ENCODE measurements at places on chromosomes 11 and 22.

- no peak for DNase-seq
Observed at GRCh38 chr11:119744577-119744976, 15.6 kb upstream of the NECTIN1 start.

- DNase-seq = no peak
Observed at GRCh38 chr11:100240025-100240539, 447.0 kb upstream of the ARHGAP42 start.

GRCh38 chr11:76640501-76640900, 30.0 kb downstream of the LRRC32 start:
- DNase-seq = no peak

- DNase-seq = no peak
Observed at GRCh38 chr11:65891219-65892136, 1.0 kb downstream of the CCDC85B start.

DNA sequence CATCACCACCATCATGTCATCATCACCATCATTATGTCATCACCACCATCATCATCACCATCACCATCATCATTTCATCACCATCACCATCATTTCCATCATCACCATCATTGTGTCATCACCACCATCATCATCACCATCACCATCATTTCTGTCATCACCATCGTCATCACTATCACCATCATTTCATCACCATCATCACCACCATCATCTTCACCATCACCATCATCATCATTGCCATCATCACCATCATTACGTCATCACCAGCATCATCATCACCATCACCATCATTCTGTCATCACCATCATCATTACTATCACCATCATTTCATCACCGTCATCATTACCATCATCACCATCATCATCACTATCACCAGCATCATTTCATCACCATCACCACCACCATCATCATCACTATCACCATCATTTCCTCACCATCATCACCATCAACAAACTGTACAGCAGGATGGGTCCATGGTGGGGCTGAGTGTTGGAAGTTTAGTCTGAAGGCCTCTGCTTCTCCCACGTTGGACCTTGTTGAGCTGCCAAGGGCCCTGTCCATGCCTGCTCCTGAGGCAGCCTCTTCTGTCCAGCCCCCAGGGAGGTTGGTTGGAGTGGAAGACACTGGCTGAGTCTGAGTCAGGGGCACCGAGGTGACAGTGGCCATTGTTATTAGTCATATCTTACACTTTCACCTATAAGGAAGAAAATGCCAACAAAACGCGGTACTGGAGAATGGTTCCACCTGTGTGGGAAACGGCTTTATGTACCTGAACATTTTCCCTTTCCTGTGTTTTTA, 247.1 kb downstream of the TBC1D22A start:
- DNase-seq = no peak

GRCh38 chr11:662689-663274, 25.7 kb downstream of the DRD4 start:
- DNase-seq = no peak

- no peak for DNase-seq
Observed at GRCh38 chr22:28922540-28923244, 39.3 kb downstream of the ZNRF3 start.

- DNase-seq = no peak
Observed at GRCh38 chr11:64919627-64920026, 2.6 kb upstream of the ATG2A start.

DNA sequence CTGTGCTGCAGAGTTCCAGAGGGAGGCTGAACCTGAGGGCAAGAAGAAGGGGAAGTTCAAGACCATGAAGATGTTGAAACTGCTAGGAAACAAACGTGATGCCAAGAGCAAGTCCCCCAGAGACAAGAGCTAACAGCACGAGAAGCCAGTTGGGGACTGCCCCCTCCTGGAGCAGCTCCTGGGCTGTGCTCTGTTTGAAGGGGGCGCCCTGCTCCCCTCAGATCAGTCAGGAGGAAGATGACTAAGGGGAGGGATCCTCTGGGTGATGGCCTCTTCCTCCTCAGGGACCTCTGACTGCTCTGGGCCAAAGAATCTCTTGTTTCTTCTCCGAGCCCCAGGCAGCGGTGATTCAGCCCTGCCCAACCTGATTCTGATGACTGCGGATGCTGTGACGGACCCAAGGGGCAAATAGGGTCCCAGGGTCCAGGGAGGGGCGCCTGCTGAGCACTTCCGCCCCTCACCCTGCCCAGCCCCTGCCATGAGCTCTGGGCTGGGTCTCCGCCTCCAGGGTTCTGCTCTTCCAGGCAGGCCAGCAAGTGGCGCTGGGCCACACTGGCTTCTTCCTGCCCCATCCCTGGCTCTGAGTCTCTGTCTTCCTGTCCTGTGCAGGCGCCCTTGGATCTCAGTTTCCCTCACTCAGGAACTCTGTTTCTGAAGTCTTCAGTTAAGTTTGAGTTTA, 12.6 kb downstream of the C22orf23 start:
- DNase-seq = no peak

- DNase-seq = no peak
Observed at GRCh38 chr11:109416601-109417000, 5.4 kb upstream of the C11orf87 start.

- DNase-seq = peak; percentile 15
Observed at GRCh38 chr22:31344578-31345330, 1.4 kb downstream of the PATZ1 start.

- DNase-seq = no peak
Observed at GRCh38 chr11:83364500-83365045, 78.4 kb upstream of the CCDC90B start.

GRCh38 chr11:112410325-112410724, 149.7 kb upstream of the PLET1 start:
- DNase-seq = no peak

- DNase-seq = no peak
Observed at GRCh38 chr11:7577291-7578190, 63.7 kb downstream of the PPFIBP2 start.

- DNase-seq = no peak
Observed at GRCh38 chr22:46575911-46576555, 38.6 kb upstream of the CELSR1 start.

GRCh38 chr11:14258221-14258935, 100.6 kb downstream of the RRAS2 start:
- no peak for DNase-seq

DNA sequence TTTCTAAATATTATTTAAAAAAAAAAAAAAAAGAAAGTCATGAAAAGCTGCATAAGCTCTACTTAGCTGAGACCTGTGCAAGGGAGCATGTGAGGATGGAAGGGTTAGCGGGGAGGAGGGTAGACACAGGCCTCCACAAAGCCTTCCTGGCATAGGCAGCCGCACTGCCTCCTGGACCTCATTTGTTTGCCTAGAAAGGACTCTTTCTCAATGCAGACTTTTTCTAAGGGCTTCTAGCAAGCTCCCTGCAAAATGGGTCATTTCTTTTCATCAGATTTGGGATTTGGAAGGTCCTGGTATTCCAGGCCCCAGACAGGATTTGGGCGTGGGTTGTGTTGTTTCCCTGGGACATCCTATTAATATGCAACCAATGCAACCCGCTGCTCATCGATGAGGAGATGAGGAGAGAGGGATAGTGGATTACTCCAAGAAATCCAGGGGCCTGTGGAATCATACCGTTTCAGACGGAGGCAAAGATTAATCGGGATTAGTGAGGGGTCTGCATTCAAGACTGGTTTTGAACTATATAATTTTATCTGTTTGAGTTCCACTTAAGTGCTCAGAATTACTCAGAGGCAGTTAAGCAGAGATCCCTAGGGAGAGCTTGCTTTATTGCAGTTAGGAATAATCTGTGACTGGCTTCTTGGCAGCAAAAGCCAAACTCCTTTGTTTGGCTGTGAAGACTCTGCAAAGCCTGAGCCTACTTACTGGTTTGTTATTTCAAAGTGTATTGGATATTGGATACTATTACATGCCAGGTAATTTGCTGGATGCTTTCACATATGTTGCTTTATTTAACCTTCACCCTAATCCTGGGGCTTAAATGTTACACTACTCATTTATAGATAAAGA, 106.9 kb upstream of the NAV2 start:
- no peak for DNase-seq

GRCh38 chr11:12274558-12275197, 102.7 kb upstream of the PARVA start:
- no peak for DNase-seq

GRCh38 chr22:46153930-46154329, 3.6 kb downstream of the PPARA start:
- no peak for DNase-seq

GRCh38 chr11:81870815-81871214, 862.8 kb downstream of the FAM181B start:
- DNase-seq = no peak

DNA sequence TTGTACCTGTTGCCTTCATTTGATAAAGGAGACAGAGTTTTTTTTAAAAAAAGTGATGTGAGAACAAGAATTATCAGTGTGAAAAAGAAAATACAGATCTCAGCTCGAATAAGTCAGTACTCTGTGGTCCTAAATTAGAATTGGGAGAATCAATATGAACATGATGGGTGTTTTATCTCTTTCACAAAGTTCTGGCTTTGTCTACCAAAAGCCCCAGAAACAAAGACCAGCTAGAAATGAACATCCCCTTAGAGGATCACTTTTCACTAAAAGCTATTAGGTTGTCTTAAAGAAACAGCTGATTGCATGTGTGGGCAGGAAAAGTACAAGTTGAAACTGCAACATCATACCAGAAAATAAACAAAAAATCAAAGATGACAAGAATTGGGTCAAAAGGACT, 8.4 kb upstream of the ST14 start:
- DNase-seq = no peak

- no peak for DNase-seq
Observed at GRCh38 chr22:27913162-27913741, 5.8 kb downstream of the PITPNB start.

- DNase-seq = no peak
Observed at GRCh38 chr11:15918212-15918611, 438.1 kb downstream of the SOX6 start.

GRCh38 chr11:128745311-128746136, 51.7 kb downstream of the FLI1 start:
- no peak for DNase-seq

- DNase-seq = no peak
Observed at GRCh38 chr11:7457211-7457610, 28.1 kb upstream of the OLFML1 start.

DNA sequence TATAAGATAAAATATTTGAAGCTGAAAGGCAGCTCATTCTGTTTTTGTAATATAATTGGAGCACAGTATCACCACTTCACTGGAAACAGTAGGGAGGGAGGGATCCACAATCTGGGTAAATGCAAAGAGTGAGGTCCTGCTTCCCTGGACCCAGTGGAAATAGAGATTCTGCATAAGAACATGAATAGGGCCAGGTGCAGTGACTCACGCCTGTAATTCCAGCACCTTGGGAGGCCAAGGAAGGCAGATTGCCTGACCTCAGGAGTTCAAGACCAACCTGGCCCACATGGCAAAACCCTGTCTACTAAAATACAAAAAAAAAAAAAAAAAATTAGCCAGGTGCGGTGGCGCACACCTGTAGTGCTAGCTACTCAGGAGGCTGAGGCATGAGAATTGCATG, 143.7 kb downstream of the DBX1 start:
- DNase-seq = no peak

GRCh38 chr22:10961043-10961860, 4566.7 kb upstream of the OR11H1 start:
- DNase-seq = no peak

DNA sequence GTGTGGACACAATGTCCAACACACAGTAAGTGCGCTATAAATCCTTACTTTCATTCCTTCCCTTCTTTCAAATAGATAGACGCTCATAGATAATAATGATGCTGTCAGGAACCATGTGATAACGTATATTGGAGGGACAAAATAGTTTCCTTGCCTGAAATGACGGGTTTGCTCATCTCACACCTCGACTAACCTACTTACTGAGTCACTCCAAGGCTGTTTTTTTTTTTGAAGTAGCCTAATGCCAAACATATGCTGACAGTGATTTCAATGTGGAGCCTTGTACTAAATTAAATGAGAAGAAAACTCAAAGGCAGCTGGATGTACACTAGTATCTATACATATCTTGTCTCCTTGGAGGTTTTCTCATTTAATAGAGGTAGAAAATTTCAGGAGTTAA, 400.5 kb downstream of the NELL1 start:
- DNase-seq = no peak

GRCh38 chr11:66929753-66930152, 28.4 kb downstream of the PC start:
- no peak for DNase-seq

- no peak for DNase-seq
Observed at GRCh38 chr11:69209421-69210309, 53.9 kb downstream of the SMIM38 start.

DNA sequence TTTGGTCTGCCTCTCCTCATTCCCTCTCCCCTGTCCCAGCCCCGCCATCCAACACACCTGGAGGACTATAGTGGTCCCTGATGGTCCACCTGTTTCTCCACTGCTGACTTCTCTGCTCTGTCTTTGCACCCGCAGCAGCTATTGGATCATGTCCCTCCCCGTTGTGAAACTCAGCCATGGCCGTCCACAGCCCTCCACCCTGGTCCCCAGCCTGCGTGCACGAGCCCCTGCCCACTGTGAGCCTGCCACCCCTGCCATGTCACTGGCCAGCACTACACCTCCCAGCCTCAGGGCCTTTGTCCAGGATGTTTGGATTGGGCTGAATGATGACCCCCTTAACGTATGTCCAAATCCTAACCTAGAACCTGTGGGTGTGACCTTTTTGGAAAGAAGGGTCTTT, 47.7 kb upstream of the SMIM38 start:
- no peak for DNase-seq

- DNase-seq = no peak
Observed at GRCh38 chr11:92907671-92908070, 61.8 kb upstream of the MTNR1B start.

DNA sequence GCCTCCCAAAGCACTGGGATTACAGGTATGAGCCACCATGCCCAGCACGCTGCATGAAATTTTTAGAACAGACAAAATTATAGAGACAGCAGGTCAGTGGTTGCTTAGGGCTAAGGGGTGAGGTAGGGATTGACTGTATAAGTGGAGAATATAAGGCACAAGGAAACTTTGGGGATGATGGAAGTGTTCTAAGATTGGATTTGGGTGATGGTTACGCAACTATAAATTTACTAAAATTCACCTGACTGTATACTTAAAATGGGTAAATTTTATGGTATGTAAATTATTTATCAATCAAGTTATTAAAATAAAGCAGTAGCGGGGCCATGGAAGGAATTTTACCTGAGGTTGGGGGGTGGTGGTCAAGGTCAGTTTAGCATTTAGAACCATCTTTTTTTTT, 16.4 kb upstream of the POLD3 start:
- DNase-seq = no peak

Data from T-helper 1 cell (primary cell).